ENCODE measurements at places on chromosomes 2 and 18.

DNA sequence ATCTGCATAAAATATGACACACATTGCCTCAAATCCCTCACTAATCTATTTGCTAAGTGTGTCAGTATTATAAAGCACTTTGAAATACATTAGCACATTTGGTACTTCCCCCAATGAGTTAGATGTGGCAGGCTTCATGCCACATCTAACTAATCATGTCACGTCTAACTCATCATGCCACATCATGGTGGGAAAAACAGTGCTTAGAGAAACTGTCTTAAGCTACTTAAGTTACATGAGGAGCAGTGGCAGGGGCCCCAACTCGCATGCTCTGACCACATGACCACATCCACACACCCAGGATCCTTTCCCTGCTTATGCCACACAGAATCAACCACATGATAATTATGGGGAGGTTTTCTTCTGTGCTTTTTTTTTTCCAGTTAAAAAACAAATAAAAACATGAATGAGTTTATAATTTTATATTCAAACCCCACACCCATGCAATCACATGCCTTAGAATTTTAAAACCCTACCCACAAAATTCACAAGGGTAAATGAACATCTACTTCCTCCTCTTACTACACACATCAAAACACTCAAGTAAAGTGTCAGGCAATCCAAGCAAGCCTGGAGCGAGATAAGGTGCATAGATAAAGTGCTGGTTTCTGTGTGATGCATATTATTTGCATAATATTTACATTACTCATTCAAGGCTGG is 1.6 kb downstream of the ABCA12 start:
- no peak for DNase-seq

DNA sequence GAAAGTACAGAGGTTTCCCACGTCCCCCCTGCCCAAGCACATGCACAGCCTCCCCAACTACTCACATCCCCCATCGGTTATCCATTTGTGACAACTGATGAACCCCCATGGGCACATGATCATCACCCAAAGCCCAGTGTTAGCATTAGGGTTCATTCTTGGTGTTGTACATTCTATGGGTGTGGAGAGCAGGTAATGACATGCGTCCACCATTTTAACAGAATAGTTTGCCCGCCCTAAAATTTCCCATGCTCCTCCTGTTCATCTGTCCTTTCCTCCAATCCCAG is 74.3 kb downstream of the LONRF2 start:
- DNase-seq: no peak

DNA sequence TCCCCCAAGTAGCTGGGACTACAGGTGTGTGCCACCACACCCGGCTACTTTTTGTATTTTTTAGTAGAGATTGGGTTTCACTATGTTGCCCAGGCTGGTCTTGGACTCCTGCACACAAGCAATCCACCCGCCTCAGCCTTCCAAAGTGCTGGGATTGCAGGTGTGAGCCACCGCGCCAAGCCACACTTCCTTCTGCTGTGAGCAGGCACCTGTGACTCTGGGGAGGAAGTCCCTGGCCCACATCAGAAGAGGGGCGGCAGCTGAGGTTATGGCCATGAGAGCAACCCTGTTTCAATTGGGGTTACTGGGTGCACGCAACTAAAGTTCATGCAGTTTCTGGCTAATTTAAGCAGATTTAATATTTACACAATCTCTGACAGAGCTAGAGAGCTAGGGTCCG is 91.0 kb downstream of the PLB1 start:
- no peak for DNase-seq

DNA sequence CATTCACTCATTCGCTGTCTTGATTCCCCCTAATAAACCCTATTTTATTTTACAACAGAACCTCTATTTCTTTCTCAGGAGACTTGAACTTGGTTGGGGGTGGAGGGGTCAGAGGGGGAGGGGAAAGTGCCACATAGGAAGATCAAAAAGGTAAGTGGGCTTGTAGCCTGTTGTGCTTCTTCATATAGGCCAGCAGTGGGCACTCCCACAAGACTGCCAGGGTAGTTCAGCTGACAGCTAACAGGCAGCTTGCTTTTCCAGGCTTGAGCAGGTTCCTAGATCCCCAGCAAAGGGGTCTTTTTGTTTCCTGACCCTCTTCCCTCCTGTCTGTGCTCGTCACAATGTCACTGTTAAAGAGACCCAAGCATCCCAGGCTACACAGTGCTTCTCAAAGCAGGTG is 829 bp upstream of the KIAA2012 start:
- no peak for DNase-seq

GRCh38 chr2:140639628-140640027 is 1491.2 kb downstream of the LRP1B start:
- no peak for DNase-seq

DNA sequence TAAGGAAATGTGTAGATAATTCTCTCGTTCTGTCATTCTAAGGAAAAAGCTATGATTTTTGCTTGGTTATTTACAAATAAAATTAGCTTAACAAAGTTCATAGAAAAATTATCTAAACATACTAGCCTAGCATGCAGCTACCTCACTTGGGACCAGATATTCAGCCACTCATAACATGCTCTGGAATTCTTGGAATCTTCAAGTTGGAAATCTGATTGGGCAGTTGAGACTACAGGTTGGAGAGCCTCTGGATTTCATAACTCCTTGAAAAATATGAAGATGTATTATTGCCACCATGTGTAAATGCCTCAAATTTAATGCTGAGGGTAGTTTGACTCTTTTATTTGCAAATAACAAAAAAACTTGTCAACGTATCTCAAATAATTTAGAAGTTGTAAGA is 132.2 kb upstream of the GULP1 start:
- no peak for DNase-seq

DNA sequence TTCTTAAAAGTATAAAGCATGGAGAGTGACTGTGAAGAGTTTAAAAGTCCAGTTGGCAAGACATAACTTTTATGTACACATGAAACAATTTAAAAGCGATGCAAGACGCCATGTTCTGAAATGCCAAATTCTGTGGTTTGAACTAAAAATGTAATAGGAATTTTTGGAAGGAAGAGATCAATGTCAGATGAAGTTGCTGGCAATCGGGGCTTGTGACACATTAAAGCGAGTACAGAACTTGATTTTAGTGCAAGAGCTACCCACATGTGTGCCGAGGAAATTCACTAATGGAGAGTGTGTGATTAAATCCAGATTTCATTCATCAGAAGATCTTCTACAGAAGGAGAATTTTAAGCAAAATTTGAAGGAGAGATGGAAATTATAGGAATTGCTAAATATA is 220.2 kb upstream of the CCDC68 start:
- no peak for DNase-seq

DNA sequence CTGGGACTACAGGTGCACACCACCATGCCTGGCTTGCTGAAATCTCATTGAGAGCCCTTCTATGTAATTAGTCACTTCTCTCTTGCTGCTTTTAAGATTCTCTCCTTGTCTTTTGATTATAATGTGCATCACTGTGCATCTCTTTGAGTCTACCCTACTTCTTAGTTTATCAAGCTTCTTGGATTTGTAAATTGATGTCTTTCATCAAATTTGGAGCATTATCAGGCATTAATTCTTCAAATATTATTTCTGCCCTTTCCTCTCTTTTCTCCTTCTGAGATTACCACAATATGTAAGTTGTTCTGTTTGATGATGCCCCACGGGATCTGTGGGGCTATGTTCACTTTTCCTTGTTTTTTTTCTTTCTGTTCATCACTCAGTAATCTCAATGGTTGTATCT is 9.0 kb upstream of the MARCO start:
- no peak for DNase-seq

GRCh38 chr2:215946586-215946985 is 66.8 kb downstream of the MREG start:
- no peak for DNase-seq
